Activated T-helper 1 cell treated with anti-CD3 and anti-CD28 coated beads, Interleukin-2, amount 50 U/mL, for 16 hours (primary cell): ENCODE measurements at places on chromosomes 5 and 9.

DNA sequence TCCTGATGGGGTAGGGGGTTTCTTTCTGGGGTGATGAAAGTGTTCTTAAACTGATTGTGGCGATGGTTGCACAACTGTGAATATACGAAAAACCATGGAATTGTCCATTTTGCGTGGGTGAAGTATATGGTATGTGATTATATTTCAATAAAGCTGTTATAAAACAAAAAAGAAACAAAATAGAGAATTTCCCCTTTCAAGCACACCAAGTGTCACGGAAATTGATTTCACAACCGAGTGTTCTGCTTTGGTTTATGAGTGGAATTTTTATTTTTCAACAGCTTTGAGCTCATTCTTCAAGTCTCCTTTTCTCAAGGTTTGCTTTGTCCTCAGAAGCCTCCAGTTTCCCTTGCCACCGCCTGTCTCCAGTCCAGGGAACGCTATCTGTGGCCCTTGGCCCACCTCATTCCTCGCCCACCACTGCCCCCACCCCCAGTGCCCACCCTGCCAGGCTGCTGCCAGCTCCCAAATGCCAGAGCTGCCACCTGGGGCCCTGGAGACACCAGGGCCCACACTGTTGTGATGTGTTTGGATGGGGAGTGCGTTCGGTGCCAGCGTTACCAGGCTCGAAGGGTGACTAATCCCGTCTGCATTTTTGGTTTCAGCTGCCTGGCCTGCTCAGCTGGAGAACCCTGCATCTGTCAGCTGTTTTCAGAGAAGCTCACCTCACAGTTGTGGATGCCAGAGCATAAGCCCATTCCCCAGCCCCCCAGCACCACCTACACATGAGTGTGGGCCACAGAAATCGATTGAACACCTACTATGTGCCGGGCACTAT lies 30.4 kb downstream of the DUSP1 start:
- DNase-seq, result no peak

- DNase-seq, result no peak
These were observed 17.6 kb downstream of the TENT4A start for GRCh38 chr5:6730807-6731206.

DNA sequence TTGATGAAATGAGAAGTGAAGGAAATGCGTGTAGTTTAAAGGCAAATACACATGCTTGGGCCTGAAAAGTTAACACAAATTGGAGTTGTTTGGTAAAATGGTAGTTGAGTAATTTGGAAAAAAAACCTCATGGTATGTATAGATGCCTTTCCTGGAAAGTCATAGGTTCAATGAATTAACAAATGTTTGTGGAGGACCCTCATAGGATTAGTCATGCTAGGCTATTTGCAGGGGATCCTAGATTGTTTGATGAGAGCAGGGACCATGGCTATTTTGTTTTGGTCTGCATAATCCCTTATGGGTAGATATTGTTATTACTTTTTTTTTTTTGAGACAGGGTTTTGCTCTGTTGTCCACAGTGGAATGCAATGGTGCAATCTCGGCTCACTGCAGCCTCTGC lies 93.5 kb upstream of the NR3C1 start:
- no peak for DNase-seq

GRCh38 chr5:123482258-123482657 lies 29.7 kb upstream of the CSNK1G3 start:
- no peak for DNase-seq

GRCh38 chr9:113463418-113464285 lies at the start of gene RGS3:
Gene RGS3, plus strand, starts transcription at chr9:113463727. Its CDS starts 76 bp downstream, at chr9:113463803.
- DNase-seq, result no peak

DNA sequence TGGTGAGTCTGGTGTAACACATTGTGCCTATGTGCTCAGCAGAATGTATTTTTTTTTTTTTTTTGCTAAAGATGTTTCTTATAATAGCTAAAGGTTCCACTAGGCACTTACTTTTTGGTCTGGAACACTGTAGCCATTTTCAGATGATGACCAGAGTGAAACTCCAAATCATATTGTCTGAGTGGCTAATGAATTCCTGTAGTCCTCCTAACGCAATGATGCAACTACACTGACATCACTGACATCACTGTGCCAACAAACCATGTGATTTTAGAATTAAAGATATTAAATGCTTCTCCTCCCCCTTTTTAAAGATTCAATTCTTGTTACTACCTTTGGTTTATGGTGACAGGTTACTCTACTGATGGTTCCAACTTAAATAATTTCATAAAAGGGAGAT lies 28.8 kb downstream of the JAKMIP2 start:
- no peak for DNase-seq

GRCh38 chr9:91032121-91032531 lies 230.5 kb downstream of the SYK start:
- no peak for DNase-seq

- no peak for DNase-seq
These were observed 80.3 kb downstream of the RXRA start for GRCh38 chr9:134406366-134407120.

- DNase-seq, result no peak
These were observed 12.8 kb downstream of the SEMA5A start for GRCh38 chr5:9533096-9533495.

- DNase-seq, result no peak
These were observed 59.2 kb upstream of the TRAF1 start for GRCh38 chr9:120985819-120986222.
